ENCODE measurements at places on chromosomes 4 and X.

DNA sequence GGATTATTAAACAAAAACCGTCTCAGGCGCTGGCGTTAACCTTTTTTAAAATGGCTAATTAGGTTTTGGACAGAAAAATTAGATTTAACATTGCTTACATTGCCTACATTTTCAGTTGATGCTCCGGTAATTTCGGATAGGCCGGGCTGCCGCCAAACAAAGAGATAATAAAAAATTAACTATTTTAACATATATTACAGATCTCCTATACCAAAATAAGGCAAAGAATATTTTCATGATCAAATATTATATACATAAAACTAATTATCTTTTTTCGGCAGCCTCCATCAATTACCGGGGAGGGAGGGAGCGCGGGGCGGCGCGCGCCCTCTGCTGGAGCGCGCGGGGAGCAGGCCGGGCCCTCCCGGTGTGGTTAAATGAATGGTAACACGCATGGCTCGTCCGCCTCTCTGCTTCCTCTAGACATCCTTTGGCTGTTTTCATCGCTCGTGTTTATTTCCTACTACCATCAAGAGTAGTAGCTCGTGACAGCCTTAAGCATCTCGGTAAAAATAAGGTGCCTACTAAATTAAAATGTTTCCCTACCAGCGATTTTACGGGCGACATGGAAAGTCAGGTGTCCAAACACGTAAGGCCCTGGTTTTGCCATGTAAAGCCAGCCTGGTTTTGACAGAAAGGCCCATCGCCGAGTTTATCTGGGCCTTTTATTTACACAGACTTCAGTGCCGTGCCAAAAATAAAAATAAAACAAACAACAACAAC lies 52.4 kb upstream of the TMEM33 start:
- DNase-seq, result no peak

GRCh38 chrX:102950908-102951866 lies 14.1 kb downstream of the RAB40AL start:
- DNase-seq, result peak; percentile 24

- no peak for DNase-seq
Observed at GRCh38 chr4:184448141-184448540, 26.2 kb downstream of the IRF2 start.

DNA sequence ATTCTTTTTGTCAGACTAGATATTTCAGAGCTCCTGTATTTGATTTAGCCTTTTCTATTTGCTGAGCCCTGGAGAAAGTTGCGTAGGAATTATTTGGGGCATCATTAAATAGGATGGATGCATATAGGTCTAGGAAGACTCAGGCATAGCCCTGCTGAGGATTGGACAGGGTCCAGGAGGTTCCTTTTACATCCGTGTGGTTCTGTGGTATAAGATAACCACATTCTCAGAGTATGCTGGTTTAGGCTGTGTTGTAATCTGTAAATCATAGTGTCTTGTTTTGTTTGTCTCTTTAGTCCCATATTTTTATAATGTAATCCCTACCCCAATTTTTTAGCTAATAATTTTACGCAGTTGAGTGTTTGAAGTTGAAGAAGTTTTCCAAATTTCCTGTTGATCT lies 513.7 kb downstream of the RPA4 start:
- DNase-seq, result no peak

DNA sequence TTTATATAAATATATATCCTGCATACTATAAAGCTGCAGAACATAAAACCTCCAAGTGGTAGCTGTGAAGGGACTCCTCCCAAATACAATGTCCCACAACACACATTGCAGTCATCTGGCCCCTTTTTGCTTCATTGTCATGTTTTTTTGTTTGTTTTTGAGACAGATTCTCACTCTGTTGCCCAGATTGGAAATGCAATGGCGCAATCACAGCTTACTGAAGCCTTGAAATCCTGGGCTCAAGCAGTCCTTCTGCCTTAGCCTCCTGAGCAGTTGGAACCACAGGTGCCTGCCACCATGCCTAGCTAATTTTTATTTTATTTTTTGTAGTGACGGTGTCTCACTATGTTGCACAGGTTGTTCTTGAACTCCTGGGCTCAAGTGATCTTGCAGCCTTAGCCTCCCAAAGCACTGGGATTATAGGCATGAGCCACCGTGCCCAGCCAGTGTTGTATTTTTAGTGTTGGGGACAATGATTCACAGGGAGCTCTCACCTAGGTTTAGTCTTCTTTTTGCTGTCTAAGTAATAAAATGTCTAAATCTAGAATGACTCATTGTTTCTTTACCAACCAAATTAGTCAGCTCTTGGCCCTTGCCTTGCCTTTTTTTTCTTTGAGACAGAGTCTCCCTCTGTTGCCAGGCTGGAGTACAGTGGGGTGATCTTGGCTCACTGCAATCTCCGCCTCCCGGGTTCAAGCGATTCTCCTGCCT lies 24.0 kb upstream of the XIAP start:
- DNase-seq, result no peak

DNA sequence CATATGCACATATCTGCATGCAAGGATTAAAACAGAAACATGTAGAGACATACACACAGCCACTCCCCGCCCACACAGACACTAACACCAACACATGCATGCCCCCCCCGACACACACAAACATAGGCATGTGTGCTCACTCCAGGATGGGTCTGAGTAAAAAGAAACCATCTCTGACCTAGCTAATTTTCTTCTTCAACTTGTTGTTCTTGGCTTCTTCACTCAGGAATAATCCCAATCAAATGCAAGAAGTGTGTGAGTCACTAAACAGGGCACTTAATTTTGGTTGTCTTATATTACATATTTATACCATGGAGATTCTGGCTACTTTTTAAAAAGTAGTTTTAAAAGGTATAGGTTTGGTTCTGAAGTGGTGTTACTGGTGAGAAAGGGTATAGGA lies 28.3 kb downstream of the ENOX2 start:
- DNase-seq, result no peak

- DNase-seq, result no peak
Observed at GRCh38 chr4:127417885-127418535, 214.7 kb upstream of the INTU start.

GRCh38 chrX:56382278-56382677 lies 150.1 kb downstream of the KLF8 start:
- DNase-seq, result no peak

DNA sequence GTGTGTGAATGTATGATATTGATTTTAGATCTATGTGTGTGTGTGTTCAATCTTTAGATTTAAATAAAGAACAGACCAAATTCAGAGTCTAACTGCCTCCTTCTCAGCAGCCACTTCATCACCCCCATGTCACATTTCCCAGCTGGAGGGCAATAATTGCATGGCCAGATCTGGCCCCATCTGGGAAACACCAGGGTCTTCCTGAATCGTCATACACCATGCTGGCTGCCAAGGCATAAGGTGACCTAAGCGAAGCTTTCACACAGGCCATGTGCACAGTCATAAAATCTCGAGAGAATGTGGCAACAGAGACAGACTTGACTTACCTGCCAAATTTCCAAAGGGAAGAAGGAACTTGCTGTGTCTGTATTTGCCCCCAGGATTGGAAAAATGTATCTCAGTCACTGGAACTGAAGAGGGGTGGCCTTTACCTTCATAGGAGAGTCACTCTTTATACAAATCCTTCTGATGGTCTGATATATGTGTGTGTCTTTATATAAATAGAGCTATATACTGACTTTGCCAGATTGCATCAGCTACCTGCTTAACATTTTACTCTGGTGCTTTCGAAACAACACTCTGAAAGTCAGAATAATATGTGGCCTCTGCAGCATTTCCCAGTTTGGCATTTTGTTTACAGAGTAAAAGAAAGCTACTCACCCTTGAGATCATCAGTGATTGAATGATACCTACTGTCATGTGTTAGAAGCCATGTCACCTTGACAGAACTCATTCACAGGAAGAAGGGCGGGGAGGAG lies at the start of gene PLAC1:
Gene PLAC1 (minus strand): TSS at position 470 of the 758 bp plus-strand sequence. CDS start 91,789 bp downstream, outside the sequence.
- no peak for DNase-seq

- no peak for DNase-seq
Observed at GRCh38 chrX:120561634-120562568, 1.1 kb upstream of the CUL4B start.

GRCh38 chrX:35380808-35381700 lies 417.1 kb upstream of the MAGEB16 start:
- no peak for DNase-seq

DNA sequence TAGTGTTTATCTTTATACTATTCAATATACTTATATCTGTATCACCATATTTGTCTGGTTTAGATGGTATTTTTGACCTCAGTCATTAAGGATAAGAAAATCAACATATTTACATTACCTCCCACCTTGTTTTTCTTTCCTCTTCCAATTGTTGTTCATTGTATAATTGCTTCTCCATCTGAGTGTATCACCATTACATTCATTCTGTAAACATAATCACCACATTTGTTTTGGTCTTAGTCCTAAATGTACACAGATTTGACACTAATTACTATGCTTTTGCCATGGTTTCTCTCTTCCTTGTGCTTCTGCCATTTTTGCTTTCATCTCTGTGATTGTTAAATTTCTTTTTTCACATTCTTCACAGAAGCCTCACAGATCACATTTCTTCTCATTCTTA lies 12.7 kb downstream of the ARMCX6 start:
- DNase-seq, result no peak

- no peak for DNase-seq
Observed at GRCh38 chr4:20662851-20663250, 37.4 kb upstream of the PACRGL start.

GRCh38 chr4:153274967-153275366 lies 69.5 kb upstream of the MND1 start:
- DNase-seq, result no peak

GRCh38 chrX:7190157-7190556 lies 42.2 kb upstream of the PUDP start:
- DNase-seq, result no peak

DNA sequence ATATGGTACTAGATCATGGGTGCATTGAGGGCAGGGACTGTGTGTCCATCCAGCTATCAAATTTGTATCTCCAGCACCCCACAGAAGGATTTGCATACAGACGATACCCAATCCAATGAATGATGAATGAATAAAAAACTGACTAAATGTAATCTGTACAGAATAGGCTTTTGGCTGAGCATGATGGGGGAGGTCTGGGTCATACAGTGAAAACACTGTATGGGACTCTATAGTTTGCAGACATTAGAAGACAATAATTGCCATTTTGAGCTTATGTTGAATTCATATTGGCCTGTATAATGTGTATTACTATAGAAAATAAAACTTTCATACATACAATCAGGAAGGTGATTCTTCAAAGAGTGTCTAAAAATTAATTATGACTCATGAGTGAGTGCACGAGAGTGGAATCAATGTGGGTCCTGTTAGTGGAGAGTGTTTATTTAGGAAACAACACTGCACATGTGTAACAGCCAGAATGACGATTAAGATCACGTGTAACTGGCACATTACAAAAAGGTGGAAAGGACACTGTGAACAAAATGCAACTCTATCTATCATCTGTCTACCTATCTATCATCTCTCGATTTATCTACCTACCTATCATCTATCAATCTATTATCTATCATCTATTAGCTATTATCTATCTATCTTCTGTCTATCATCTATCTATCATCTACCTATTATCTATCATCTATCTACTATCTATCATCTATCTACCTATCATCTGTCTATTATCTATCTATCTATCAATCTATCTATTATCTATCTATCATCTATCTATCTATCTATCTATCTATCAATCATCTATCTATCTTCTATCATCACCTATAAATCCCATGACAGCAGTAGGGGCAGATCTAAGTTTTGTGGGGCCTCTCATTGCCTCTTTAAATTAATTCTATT lies 201.3 kb downstream of the PTTG2 start:
- DNase-seq, result no peak

- DNase-seq, result no peak
Observed at GRCh38 chr4:33625748-33626147, 2618.6 kb downstream of the ARAP2 start.

- DNase-seq, result no peak
Observed at GRCh38 chr4:61666244-61666643, 466.1 kb downstream of the ADGRL3 start.

- DNase-seq, result no peak
Observed at GRCh38 chr4:144451766-144452450, 194.0 kb upstream of the HHIP start.

GRCh38 chr4:156568484-156568883 lies 403.1 kb downstream of the PDGFC start:
- DNase-seq, result no peak

DNA sequence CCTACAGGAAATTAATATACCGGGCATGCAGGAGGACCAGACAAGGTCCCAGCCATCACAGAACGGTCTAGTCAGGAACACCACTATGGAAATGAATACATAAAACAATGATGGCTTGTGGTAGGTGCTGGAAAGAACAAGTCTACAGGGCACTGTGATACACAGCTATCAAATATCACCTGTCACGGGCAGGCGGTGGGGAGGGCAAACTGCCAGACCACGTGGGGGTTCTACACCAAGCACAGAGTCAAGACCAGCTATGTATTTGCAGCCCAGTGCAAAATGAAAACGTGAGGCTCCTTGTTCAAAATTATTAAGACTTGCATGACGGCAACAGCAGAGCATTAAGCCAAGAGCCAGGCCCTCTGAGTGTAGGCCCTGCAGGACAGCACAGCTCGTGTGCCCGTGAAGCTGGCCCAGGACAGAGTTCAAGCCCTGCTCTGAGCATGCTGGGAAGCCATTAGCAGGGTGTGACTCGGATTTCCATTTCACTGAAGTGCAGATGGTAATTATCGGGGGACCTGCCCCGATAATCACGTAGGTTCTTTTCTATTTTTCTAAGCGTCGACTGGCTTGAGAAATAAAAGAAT lies 83.6 kb downstream of the JAKMIP1 start:
- DNase-seq, result no peak

DNA sequence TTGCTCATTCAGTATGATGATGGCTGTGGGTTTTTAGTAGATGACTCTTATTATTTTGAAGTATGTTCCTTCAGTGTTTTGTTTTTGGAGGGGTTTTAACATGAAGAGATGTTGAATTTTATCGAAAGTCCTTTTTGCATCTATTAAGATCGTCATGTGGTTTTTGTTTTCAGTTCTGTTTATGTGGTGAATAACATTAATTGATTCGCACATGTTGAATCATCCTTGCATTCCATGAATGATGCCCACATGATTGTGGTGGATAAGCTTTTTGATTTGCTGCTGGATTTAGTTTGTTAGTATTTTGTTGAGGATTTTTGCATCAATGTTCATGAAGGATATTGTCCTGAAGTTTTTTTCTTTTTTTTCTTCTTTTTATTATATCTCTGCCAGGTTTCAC lies 347.4 kb upstream of the EPHA5 start:
- no peak for DNase-seq

GRCh38 chrX:154751203-154751668 lies 359 bp upstream of the GAB3 start:
- DNase-seq, result no peak

- DNase-seq, result no peak
Observed at GRCh38 chr4:178856139-178856800, 1414.0 kb upstream of the AGA start.

All from activated T-helper 1 cell treated with anti-CD3 and anti-CD28 coated beads, Interleukin-2, amount 50 U/mL, for 16 hours (primary cell).